ENCODE measurements at places on chromosomes 13 and 19. TPM values are rescaled to one million over a fixed set of nuclear protein-coding genes. Genes with fewer than 3 reads are reported as not detected.

Gene DCT
- 0.29 TPM for total RNA-seq

DNA sequence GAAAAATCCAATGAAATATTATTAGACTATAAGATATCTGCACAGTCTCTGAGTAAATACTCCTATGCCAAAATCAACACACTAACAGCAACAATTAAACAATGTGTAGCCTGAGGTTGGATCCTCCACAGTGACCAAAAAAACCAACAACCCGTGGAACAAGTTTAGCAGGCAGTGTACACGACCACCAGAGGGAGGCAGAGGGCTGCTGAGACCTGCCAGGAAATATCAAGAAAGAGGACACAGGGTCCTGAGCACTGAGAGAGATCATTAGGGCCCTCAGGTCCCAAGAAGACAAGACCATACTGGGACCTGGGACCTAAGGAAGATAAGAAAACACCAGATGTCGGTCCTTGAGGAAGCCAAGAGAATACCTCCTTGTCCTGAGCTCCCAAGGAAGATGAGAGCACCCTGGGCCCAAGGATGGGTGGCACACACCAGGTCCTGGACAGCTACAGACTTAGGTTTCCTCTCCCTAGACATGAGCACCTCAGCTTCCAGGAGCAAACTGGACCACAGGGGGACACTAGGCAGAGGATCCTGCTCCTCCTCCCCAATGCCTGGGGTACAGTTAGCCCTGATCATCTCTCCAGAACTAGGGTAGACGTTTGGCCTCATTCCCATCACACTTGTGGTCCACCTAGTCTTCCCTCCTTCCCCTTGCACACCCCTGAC is 822 bp upstream of the ZNF274 start:
- peak; percentile 59 for DNase-seq

DNA sequence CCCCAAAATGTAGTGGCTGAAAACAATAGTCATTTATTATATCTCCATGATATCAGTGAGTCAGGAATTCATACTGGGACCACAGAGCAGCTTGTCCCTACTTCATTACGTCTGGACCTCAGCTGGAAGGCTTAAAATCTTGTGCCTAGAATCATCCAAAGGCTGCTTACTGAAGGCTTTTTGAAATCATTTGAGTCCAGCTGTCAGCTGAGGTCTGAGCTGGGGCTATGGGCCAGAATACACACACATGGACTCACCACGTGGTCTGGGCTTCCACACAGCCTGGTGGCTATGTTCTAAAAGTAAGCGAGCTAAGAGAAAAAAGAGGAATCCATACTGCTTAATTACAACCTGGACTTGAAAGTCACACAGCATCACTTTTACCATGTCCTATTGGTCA is 209.2 kb downstream of the KCTD12 start:
- DNase-seq = peak; percentile 75

GRCh38 chr13:29815336-29815735 is 35.1 kb downstream of the UBL3 start:
- no peak for DNase-seq

Gene FGF21
- total RNA-seq = not detected

Gene CEACAM4
- total RNA-seq = 1.8 TPM

GRCh38 chr13:21426238-21426637 is 32.9 kb downstream of the ZDHHC20 start:
- no peak for DNase-seq

Measured in aorta (tissue), 5 donors.